ENCODE measurements at places on chromosomes 11 and 22.

DNA sequence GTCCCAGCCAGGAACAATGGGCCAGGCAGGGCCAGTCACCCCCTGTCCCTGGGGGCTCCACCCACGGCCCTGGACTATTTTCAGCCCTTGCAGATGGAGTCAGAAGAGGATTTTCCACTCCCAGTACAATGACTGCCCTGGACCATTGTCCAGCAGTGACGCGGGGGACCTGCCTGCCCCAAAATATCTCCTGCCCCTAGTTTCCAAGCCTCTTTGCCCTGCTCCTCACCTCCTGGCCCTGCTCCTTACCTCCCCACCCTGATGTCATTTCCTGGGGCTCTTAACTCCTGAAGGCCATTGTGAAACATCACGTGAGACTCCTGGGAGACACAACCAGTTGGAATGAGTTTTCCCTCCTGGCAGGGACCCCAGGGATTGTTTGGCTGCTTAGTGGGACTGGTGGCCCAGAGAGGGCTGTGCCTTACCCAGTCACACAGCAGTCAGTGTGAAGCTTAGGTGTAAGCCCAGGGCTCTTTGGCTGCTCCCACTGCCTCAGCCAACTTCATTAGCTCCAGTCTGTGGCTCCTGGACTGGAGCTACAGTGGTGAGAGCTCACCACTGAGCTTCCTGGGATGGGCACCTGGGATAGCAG lies 22.2 kb downstream of the P2RY2 start:
- DNase-seq: no peak

GRCh38 chr22:27286711-27287110 lies 514.8 kb downstream of the MN1 start:
- DNase-seq: no peak

DNA sequence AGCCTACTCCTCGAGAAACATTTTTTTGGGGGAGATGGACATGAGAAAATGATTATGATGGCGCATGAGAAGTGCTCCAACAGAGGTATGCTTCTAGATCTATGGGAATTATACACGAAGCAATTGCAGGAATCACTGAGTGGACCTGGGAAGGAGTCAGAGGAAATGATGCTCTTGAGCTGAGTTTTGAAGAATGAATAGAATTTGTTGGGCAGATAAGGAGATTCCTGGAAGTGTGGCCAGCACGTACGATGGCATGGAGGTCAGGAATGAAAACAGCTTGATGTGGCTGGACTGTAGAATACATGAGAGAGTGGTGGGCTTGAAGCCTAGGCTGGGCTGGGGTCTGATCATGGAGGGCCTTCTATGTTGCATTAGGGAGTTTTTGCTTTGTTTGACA lies 31.7 kb downstream of the ADAMTS15 start:
- DNase-seq: no peak

GRCh38 chr11:6269994-6270393 lies 10.4 kb downstream of the CCKBR start:
- no peak for DNase-seq

GRCh38 chr11:74746868-74747267 lies 1.8 kb upstream of the RNF169 start:
- no peak for DNase-seq

DNA sequence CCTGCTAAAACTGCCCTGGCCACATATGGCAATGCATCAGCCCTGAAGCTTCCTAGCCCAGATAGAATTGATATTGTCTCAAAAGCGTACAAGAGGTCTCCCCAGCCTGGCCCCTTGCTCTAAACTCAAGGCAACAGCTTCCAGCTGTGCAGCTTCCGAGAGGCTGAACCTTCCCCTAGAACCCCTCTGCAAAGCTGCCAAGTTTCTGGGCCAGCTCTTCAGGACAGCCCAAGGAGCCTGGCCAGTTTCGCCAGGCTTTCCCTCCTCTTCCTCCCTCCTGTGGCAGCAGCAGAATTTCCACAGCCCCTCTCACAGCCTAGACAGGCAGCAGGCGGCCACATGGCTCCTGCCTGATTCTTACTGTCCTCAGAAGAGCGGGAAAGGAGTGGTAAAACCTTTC lies 34.5 kb downstream of the NUMA1 start:
- no peak for DNase-seq

- DNase-seq: no peak
Observed at GRCh38 chr11:100861212-100861611, 174.1 kb downstream of the ARHGAP42 start.

- DNase-seq: no peak
Observed at GRCh38 chr22:20002636-20003035, 14.0 kb downstream of the ARVCF start.

DNA sequence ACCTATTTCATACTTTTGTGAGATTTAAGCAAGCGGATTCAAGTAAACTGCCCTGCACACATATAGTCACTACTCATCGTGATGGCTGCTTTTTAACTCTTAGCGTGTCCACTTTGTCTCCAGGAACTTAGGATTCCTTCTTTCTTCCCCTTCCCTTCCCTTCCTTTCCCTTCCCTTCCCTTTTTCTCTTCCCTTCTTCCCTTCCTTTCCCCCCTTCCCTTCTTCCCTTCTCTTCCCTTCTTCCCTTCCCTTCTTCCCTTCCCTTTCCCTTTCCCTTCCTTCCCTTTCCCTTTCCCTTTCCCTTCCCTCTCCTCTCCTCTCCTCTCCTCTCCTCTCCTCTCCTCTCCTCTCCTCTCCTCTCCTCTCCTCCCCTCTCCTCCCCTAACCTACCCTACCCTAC lies 65.9 kb downstream of the LIF start:
- DNase-seq: no peak

- DNase-seq: no peak
Observed at GRCh38 chr11:27380771-27381170, 17.8 kb upstream of the CCDC34 start.

DNA sequence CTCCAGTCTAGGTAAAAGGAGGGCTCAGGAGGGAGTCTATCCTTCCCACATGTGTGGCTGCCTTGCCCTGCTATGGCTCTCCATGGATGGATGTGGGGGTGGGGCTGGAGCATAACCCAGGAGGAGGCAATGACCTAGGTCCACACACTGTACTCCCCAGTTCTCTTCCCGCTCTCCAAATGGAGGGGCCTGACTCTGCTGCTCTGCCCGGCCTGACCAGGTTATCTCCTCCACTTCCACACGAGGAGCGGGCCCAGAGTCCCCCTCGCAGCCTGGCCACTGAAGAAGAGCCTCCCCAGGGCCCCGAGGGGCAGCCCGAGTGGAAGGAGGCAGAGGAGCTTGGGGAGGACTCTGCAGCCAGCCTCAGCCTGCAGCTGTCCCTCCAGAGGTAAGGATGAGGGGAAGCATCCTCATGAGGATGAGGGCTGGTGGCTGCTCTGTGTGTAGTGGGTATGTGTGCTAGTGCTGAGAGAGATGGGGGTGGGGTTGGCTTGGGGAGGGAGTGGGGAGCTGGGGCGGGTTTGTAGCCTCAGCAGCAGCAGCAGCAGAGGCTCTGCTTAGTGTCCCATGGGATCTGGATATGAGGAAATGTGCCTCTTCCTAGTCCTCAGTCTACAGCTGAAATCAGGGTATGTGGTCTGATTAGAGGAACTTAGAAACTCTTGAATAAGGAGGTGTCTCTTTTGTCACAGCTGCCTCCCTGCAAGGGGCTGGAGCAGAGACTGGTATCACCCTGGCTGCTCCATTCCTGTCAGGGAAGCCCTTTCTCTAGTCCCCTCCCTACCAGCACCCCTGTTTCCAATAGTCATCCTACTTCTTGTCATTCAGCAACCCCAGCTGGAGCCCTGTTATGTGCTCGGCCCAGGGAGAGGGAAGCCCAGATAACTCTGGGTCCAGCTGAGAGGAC lies 54.1 kb downstream of the CEP164 start:
- no peak for DNase-seq

DNA sequence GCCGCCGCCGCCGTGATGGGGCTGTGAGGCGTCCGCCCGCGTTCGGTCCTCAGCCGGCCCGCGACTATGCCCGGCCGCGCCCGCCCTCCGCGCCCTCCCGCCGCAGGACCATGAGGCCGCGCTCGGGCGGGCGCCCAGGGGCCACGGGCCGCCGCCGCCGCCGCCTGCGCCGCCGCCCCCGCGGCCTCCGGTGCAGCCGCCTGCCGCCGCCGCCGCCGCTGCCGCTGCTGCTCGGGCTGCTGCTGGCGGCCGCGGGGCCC lies 215 bp downstream of the ZNRF3 start:
- DNase-seq: no peak

GRCh38 chr11:8018484-8019313 lies 31.6 kb downstream of the EIF3F start:
- peak; percentile 42 for DNase-seq

GRCh38 chr11:32885556-32885955 lies 7.1 kb upstream of the QSER1 start:
- DNase-seq: no peak

DNA sequence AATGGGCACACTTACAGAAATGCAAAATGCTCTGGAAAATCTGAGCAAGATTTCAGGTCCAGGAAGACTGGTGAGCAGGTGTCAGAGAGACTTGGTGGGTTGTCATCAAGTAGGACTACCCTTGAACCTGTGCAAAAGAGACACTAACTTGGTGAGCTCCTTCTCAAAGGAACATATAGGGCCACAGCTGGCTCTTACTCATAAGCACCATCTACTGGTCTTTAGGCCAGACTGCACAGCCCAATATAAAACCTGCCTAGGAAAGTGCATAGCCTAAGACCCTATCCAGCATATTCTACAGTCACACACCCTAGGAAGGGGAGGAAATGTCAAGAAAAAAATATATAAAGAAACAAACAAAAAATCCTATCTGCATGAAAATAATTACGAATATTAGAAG lies 18.2 kb upstream of the OR10W1 start:
- no peak for DNase-seq

GRCh38 chr11:26420331-26420730 lies 88.4 kb downstream of the ANO3 start:
- DNase-seq: no peak
